ENCODE measurements at places on chromosomes 1 and 21.
A peak's percentile ranks its signal among the peaks of the same experiment; 100 is the strongest.

GRCh38 chr21:46610018-46610701 lies 5.3 kb upstream of the S100B start:
- DNase-seq, result no peak

GRCh38 chr1:184771190-184771691 lies 16.6 kb upstream of the EDEM3 start:
- DNase-seq, result peak; percentile 1

GRCh38 chr21:36487641-36488307 lies 7.9 kb upstream of the CLDN14 start:
- DNase-seq, result peak; percentile 80

DNA sequence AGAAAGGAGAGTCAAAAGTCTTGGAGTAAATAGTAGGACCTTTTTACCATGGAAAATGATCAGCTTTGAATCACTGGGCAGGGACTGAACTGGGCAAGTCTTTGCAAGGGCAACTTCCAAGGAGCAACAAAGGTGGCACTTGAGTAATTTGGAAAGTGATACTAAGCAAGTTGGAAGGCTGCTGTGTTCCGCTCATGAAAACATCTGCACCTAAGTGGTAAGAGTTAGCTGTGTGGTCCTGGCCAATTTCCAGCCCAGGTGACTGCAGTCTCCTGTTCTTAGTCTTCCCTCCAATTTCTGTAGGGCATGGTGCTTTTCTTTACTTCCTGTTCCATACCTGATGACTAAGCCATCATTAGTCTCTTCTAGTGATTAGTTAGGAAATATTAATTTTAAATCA lies 35.5 kb upstream of the PRDM2 start:
- DNase-seq, result no peak

DNA sequence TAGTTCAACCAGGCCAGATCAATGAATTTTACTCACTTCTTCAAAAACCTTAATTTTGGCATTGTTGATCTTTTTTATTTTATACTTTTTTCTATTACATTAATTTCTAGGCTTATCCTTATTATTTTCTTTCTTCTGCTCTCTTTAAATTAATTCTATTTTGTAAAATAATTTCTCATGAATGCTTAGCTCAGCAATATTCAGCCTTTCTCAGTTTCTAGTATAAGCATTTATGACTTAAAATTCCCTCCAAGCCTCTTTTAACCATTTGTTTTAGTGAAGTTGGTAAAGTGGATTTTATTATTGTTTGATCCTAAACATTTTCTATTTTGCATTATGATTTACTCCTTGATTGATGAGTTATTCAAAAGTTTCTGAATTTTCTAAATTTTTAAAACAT lies 20.6 kb upstream of the SAMD13 start:
- no peak for DNase-seq
